ENCODE measurements at places on chromosomes 4 and X.

DNA sequence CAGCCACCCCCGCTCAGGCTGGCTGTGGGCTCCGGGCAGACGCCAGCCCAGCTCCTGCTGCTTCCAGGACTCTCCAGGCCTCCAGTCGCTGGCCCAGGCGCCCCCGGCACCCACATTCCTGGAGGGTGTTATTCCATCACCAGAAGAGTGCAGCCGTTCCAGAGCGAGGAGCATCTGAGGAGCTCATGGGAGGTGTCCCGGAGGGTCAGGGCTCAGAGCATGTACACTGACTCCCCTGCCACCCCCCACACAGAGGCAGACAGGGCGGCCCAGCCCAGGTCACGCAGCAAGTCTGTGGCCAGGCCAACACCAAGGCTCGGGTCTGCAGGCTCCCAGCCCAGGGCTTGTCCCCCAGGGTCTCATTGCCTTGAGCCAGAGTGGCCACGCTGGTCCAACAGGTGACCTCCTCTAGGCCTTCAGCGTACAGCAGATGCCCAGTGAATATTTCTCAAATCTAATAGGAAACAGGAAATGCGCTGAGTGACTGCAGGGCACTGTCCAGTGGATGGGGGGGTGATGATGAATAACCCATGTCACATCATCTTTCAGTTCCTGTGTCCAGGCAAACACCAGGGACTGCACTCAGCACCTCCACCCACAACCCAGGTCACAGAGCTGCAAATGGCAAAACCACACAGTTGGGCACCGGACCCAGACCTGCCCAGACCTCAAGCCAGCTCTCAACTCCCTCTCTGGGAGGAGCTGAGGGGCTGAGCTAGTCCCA, 37.2 kb downstream of the ABLIM2 start:
- no peak for DNase-seq

DNA sequence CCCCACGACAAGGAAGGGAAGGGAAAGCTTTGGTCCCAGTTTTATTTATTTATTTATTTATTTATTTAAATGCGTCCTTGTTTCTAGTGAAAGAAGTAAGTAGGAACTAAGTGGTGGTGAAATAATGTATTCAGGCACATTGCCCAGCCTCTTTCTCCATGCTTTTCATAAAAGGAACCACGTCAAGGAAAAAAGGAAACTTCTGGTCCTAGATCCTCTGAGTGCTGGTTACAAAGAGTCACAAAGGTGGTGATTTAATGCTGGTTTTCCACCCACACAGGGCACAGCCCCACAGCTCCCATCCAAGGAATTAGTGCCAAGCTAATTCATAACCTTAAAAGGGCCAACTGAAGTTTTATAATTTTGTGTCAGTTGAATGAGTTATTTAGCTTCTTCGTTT, 206.6 kb upstream of the GYPA start:
- no peak for DNase-seq

GRCh38 chr4:33369446-33369845, 2649.3 kb downstream of the PCDH7 start:
- DNase-seq: no peak

- no peak for DNase-seq
Observed at GRCh38 chr4:163638909-163639308, 144.4 kb downstream of the TMA16 start.

DNA sequence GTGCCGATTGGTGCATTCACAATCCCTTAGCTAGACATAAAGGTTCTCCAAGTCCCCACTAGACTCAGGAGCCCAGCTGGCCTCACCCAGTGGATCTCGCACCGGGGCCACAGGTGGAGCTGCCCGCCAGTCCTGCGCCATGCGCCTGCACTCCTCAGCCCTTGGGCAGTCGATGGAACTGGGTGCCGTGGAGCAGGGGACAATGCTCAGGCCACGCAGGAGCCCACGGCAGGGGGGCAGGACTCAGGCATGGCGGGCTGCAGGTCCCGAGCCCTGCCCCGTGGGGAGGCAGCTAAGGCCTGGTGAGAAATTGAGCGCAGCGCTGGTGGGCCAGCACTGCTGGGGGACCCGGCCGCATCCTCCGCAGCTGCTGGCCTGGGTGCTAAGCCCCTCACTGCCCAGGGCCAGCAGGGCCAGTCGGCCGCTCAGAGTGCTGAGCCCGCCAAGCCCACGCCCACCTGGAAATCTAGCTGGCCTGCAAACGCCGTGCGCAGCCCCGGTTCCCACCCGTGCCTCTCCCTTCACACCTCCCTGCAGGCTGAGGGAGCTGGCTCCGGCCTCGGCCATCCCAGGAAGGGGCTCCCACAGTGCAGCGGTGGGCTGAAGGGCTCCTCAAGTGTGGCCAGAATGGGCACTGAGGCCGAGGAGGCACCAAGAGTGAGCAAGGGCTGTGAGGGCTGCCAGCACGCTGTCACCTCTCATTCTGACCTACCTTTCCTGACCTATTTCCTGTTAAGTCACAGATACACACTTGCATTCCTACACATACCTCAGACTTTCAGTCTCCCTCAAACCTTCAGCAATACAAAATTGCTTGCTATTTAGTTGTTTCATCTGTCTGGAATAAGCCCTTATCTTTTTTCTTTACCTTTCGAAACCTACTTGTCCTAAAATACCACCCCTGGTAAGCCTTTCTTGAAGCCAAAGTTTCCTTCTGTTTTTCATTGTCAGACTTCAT, 20.7 kb downstream of the UBE2K start:
- no peak for DNase-seq

DNA sequence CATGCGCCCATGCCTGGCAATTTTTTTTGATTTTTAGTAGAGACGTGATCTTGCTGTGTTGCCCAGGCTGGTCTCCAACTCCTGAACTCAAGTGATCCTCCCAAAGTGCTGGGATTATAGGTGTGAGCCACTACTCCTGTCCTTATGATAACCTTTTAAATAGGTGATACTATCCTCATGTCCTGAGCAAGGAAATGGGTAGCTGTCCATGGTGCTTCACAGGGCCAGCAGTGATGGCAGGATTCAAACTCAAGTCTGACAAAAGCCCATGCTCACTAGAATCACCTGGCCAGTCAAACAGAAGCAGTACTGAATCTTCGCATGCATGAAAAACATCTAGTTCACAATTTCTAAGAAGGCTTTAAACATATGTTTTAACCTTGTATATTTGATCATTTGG, 235.1 kb downstream of the NR3C2 start:
- DNase-seq: no peak

DNA sequence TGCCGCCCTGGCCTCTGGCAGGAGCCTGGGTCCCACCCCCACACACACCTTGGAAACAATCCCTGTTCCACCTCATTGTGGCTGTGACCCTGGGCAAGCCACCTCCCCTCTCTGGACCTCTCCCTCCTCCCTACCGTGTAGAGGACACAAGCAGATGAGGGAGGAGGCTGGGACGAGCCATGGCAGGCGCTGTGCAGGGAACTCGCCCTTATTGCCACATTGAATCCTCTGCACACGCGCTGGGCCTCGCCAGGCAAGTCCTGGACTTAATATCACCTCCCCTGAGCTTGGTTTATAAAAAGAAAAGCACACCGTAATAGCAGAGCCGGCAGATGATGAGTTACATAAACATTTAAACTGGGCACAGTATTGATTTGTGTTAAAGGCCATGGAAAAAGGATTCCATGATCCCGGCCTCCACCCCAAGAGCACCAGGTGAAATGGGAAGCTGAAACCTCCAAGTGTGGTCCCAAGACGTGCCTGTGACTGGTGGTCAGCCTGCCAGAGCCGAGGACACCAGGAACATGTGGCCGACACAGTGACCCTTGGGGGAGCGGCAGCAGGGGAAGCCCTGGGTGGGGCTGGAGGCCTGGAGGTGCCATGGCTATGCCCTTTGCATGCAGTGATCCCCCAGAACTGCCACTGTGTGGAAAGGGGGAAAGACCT, 81.1 kb downstream of the PPP2R2C start:
- no peak for DNase-seq

- DNase-seq: no peak
Observed at GRCh38 chr4:123517971-123518370, 121.4 kb downstream of the SPRY1 start.
